Kasumi-1 (cell line): ENCODE measurements at places on chromosomes 6 and 20.

DNA sequence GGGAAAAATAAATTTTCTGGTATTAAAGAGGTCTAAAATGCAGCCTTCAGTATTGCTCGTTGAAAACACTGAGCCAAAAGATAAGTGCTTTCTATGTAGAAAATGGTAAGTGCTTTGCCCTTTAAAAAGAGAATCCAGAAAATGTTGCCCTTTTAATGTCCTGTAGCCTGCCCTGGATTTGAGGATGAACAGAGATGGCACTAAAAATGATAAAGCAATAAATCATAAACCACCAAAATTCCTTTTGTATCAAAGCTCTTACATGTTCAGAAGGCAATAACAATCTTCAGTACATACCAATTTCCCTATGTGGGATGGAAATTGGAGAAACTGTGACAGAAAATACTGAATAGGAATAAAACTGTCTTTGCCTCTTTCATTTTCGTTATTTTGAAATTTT is 405.8 kb downstream of the PHF3 start:
- no peak for DNase-seq

- no peak for DNase-seq
Observed at GRCh38 chr20:25011261-25011660, 18.7 kb upstream of the APMAP start.

GRCh38 chr20:1946442-1946761 is 47.5 kb downstream of the PDYN start:
- DNase-seq, result no peak

- DNase-seq, result no peak
Observed at GRCh38 chr6:56819604-56820003, 135.3 kb upstream of the BEND6 start.

GRCh38 chr6:72651174-72651573 is 29.3 kb downstream of the KCNQ5 start:
- DNase-seq, result no peak

DNA sequence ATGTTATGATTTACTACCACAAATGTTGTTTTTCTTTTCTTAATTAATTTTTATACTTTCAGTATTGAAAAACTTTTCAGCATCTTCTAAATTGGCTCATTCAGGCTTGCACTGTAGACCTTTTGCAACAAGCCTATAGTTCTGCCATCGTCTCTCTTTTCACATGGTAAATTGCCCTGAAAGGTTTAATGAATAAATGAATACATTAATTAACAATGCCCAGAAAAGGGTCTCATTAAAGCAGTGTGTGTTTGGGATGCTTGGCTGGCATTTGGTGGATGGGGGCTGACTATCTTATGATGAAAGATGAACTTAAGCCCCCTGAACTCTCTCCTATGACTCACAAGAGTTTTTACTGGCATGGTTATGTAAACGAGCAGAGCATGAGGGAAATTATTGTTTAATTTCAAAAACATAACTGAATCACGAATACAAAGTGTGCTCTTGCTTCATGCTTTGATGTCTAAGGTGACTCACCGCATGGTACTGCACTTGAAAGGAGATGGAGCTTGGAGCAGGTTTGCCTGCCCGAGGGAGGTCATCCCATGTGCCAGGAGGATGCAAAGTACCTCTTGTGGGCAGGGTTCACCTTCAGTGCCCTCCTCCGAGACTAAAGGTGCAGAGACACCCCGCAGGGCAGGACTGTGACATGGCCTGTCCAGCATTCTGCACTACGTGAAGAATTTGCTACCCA is 13.8 kb upstream of the PCK1 start:
- no peak for DNase-seq

DNA sequence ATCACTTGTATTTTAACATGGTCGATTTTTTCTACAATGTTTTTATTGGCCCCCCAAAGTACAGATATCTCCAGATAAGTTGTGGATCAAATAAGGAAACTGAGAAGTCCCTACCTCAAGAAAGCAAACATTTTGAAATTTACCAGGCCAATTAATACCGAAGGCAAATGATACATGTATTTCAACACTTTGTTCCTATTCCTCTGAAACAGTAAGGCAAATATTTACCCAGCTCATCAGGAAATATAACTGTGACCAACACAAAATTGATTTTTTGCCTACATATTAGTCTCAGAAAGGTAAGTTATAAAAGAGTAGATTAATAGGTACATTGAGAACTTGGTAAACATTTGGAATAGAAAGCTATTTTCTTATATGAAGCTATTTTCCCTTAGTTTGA is 51.3 kb upstream of the ADGRF5 start:
- DNase-seq, result no peak

DNA sequence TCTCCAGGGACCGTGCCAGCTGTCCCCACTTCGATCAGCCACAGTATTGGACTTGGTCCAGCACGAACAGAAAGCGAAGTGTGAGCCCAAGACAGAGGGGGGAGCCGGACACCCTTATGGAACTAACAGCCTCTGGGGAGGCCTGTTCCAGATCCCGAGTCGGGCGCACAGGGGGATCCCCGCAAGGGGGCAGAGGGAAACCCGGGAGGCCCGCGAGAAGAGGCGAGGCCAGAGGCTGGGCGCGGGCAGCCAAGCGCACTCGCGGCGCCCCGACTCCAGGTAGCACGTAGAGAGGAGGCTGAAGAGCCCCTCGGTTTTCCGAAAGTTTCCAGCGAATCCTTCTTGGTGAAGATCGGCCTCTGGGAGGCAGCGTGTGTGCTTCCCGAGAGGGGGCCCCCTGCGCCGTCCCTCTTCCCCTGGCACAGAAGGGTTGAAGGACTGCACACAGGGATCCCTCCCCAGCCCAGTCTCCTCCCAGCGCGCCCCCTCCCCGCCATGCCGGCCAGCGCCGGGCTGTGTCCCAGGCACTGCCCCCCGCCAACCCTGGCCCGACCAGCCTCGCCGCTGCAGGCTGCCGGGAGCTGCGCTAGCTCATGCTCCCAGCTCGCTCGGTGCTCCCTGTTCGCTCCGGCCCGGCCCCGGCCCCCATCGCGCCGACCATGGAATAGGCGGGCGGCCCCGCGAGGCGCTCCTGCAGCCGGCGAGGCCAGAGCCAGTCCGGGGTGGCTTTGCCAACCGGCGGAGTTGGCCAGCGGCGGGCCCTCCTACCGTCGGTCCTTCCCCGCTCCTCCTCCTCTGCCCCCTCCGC is 577 bp upstream of the SLC24A3 start:
- DNase-seq, result no peak

DNA sequence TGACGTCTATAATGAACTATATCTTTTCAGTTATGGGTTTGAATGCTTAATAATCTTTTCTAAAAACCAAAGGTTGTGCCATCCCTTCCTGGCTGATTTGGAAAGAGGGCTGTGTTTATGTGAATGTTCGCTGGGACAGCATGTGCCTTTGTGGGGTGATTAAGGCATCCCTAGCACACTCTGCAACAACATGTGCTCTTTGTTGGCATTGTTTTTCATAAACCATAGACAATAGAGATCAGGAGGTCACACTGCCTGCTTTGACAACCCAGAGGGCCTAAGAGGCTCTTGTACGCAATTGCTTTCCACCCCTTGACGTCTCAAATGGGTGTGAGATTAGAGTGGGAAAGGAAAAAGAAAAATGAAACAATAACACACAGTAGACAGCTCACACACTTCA is 116.0 kb downstream of the LRRC1 start:
- no peak for DNase-seq

DNA sequence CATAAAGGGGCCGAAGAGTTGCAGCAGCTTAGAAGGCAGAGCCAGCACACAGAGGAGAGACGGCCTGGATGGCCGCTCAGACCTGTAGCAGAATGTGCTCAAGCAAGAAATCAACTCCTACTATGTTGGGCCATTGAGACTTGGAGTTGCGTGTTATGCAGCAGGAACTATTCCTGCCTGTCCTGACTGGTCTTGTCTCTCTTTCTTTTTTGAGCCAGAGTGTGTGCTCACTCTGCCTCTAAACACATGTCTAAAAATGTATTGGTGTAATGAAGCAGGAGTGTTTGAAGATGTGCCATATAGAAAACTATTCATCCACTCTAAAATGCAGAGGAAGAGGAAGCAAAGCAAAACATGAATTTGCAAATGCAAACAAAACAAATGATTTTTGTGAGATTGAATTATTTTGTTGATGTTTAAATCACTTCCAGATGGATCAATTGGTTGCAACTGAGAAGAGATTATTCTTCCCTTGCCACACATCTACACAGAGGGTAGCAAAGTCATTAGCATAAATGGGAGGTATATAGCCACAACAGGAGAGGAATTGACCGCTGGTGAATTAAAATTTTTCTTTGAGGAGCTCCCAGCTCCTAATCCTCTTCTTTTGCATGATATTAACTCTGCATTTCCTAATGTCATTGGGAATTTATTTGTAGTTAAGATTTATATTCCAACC is 20.4 kb upstream of the SYNJ2 start:
- DNase-seq, result no peak

GRCh38 chr6:149443411-149444181 is 41.2 kb downstream of the ZC3H12D start:
- DNase-seq, result no peak

DNA sequence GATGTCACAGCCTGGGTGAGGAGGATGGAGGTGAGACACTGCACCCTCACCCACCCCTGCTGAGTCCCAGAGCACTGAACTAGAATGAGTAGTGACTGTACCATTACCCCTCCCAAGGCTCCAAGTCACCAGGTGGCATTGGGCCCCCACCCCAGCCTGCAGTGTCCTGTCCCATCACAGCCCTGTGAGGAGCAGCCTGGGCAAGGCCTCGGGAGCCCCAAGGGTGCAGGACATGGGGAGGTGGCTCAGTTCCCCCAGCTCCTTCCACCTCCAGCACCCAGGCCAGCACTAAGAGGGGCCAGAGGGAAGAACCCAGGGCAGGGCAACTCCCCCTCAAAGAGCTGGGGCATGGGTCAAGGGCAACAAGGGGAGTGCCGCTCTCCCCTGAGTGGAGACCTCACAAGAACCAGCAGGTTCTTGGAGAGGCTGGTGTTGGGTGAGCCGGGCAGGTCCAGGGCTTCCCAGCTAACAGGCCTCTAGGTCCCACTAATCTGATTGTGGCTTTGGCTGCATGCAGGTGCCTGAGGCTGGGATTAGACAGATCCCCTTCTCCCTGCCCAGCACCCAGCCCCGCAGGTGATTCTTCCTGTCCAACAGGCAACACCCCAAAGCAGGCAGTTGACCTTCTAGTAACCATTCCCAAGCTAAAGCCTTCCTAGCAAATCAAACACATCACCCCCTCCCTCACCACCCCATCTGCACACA is 2.6 kb downstream of the CST4 start:
- DNase-seq, result no peak

- no peak for DNase-seq
Observed at GRCh38 chr20:37158248-37158647, 20.9 kb upstream of the RPN2 start.

DNA sequence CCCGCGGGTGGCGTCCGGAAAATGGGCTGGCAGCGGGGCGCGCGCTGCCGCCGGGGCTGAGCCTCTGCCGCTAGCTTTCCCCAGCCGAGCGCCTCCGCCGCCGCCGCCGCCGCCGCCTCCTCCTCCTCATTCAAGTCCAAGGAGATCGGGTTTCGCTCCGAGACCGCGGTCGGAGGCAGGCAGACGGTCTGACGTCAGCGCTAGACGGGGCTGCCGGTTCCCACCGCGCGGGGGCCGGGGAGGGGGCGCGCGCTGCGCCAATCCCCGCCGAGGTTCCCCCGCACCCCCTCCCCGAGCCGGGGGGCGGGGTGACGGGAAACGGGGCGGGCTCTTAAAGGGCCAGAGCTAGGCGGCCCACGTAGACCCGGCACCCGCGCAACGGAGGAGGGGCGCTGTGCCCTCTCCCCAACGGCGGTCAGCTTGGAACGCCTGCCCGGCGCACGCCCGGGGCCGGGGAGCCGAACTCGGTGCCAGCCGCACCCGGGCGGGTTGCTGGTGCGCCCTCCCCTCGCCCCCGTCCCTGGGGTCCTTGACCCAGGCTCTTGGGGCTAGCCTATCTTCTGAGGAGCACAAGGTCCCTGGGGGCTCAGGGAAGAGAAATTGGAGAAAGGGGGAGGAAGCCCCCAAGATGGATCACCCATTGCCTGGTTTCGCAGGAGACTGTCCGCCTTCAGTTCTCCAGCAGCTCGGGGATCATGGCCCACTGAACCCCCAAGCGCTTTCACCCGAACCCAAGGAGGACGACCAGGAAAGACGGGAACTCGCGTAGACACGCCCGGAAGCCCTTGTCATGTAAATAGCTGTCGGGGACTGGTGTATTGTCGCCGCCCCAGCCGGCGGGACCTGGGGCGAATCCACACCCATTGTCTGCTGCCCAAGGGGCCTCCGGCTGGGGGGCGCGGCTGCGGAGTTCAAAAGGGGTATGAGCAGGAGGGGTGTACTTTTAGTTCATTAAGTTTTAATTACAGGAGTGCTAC is at the start of gene PMEPA1:
Gene PMEPA1 (minus strand): TSS at position 193 of the 977 bp plus-strand sequence. CDS start 433 bp downstream, outside the sequence.
- DNase-seq, result peak; percentile 80

- DNase-seq, result no peak
Observed at GRCh38 chr6:78538002-78538401, 329.3 kb upstream of the IRAK1BP1 start.

DNA sequence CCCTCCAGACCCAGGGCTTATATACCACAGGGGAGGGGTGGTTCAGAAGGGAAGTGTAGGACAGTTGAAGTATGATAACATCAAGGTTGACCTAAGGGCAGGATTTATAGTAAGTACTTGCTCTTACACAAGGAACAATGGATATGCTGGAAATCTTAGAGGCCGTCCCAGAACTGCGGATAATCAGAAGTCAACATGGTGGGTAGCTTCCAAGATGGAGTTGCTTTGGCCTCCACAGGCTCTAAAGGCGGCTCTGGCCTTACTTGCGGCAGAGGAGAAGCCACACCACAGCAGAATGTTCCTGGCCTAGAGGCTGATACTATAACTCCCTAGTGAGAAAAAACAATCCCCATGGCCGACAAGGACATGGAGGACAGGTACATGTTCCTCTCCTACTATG is 344.7 kb downstream of the CDC5L start:
- DNase-seq, result no peak

GRCh38 chr6:111306104-111306888 is 176.7 kb downstream of the REV3L start:
- DNase-seq, result no peak

GRCh38 chr6:28725890-28726348 is 197.9 kb downstream of the TRIM27 start:
- DNase-seq, result no peak

DNA sequence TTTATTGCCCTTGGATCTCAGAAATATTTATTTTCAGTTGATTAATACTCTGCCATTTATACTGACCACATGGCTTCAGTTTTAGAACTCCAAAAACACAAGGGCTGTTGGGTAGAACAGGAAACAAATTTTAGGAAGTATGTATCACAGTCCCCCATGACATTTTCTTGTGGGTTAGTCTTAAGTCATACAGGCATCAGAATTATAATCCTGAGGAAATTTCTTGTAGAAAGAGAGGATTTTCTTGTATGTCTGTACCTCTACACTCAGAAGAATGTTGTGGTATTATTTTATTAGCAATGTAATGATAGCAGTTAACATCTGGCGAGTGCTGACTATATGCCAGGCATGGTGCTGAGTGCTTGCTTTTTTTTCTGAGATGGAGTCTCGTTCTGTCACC is 302.9 kb downstream of the CLIC5 start:
- peak; percentile 28 for DNase-seq

DNA sequence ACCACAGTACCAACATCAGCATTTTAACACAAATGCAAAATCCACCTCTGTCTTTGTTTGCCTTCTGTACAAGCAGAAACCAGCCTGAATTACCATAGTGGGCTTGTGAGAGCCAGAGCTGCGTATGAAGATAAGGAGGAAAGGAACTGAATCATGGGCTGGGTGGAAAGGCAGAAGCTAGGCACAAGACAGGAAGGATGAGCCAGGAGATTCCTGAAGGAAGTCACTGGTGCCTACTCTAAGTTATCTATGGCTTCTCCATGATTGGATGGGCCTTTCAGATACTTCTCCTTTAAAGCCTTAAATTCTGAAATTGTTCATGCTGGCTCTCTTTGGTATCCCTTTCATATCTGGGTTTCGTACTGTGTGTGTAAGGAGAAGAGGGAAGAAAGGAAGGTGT is 140.6 kb downstream of the LCA5 start:
- DNase-seq, result no peak

- DNase-seq, result no peak
Observed at GRCh38 chr6:72948153-72948552, 277.1 kb downstream of the KHDC1L start.
